ENCODE measurements at places on chromosomes 4 and X.

DNA sequence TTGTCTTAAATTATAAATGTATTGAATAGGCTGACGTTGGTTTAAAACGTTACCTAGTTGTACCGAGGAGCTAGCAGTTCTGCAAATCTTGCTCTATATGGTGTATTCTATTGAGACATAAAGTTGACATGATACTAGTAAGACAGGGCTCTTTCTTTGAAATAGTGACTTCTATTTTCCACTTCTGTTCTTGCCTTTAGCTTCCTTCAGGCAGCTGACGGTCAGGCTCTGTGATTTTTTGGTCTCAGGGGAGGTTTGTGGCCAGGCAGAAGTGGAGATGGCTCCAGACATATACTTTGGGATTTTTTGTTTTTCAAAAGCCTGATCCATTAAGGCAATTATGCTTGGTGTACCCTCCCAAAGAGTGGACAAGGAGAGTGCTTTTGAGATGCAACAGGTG lies 95.2 kb downstream of the SLC34A2 start:
- DNase-seq: no peak

GRCh38 chr4:93029769-93030168 lies 726.0 kb downstream of the GRID2 start:
- DNase-seq: no peak

DNA sequence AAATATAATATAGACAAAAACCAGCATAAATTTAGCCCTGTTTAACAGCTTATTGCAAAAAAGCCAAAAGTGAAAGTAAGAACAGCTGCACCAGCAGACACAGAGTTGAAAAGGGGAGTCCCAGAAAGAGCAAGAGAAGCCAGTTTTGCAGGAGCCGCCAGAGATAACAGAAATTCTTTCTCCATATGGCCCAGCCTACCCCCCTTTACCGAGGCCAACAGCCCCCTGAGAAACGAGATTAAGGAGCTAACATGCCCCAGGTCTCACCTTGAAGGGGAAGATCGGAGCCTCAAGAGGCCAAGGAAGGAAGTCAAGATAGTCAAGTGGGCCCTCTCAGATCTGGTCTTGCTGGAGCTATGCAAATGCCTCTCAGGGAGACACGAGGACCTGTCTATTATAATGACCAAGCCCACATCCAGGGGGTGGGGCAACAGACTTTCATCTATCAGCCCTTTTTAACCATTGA lies 4.8 kb downstream of the ACOX3 start:
- DNase-seq: no peak

GRCh38 chr4:9765091-9765490 lies 16.3 kb upstream of the DRD5 start:
- no peak for DNase-seq

- DNase-seq: no peak
Observed at GRCh38 chr4:95506264-95506663, 42.5 kb downstream of the UNC5C start.

DNA sequence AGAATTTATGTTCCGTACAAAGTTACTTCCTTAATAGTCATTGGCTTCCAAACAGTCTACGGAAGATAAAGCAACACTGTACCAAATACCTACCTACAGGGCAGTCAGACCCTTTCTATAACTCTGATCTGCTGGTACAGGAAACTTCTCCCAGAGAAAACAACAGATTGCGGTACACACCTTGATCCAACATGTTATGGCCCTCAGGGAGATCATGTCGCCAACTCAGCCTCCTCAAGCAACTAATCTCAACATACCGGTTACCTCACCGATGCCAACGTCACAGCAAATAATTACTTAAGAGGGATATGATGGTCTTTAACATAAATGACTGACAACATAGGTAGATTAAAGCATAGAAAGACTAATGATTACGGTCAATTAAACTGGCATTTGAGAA lies 70.4 kb downstream of the RFC1 start:
- DNase-seq: no peak

DNA sequence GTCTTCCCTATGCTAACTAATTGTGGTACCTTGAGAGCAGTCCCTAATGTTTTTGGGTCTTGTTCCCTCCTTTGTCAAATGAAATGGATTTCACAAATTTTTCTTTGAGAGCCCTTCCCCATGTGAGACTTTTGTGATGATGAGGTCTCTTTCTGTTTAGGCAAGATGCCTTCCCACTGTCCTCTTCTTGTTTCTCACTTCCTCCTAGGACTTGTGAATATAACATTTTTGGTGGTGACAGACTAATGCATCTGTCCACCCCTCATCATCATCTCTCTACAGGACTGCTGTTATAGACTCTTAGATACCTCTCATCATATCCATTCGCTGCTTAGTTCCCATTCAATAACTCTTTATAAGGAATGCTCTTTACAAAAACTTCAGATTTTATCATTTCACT lies 8.7 kb upstream of the ANK2 start:
- no peak for DNase-seq

- DNase-seq: no peak
Observed at GRCh38 chrX:77786365-77786680, 307 bp upstream of the ATRX start.

GRCh38 chr4:164937576-164938270 lies 39.7 kb downstream of the TRIM61 start:
- no peak for DNase-seq

GRCh38 chr4:153788051-153788412 lies 851 bp downstream of the SFRP2 start:
- DNase-seq: no peak

DNA sequence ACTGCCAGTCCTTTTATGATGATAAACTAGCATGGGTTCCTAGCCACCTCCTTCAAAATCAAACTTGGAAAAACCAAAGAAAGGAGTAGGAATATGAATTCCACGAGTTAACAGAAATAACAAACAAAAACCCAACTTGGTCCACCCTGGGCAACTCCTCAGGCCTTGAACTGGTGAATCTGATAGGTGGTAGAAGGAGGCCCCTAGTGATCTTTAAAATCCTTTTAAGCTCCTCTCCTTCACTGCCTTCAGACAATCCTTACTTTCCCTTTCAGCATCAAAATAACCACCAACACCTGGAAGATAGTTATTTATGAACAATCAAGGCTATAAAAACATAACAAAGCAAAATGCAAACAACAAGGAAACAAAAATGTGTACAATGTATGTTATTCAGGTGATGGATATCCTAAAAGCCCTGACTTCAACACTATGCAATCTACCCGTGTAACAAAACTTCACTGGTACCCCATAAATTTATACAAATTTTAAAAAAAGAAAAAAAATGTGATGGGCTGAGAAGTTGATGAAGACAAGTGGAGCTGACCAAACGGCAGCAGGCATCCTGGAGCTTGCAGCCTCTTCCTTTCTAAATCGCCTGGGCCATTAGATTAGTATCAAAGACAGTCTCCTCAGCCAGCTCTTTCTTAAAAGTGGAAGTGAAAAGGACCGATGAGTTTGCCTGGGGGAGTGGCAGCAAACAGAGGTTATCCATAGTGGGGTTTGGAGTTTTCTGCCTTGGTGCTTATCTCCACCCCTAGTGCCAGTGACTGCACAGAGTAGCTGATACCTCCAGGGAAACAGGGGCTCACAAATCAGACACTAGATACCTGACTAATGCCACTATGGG lies 179.6 kb downstream of the TMA16 start:
- DNase-seq: no peak

DNA sequence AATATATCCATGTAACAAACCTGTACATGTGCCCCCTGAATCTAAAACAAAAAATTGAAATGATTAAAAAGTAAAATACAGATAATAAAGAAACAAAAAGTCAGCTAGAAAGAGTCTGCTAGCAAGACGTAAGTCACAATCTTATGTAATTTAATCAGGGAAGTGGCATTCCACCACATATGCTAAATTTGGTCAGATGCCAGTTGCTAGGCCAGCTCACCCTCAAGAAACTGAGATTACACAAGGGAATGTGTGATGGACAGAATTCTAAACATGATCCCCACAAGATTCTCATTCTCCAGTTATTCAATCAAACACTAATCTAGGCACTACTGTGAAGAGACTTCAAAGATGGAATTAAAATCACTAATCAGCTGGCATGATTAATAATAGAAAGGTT lies 689.3 kb downstream of the CENPC start:
- no peak for DNase-seq

DNA sequence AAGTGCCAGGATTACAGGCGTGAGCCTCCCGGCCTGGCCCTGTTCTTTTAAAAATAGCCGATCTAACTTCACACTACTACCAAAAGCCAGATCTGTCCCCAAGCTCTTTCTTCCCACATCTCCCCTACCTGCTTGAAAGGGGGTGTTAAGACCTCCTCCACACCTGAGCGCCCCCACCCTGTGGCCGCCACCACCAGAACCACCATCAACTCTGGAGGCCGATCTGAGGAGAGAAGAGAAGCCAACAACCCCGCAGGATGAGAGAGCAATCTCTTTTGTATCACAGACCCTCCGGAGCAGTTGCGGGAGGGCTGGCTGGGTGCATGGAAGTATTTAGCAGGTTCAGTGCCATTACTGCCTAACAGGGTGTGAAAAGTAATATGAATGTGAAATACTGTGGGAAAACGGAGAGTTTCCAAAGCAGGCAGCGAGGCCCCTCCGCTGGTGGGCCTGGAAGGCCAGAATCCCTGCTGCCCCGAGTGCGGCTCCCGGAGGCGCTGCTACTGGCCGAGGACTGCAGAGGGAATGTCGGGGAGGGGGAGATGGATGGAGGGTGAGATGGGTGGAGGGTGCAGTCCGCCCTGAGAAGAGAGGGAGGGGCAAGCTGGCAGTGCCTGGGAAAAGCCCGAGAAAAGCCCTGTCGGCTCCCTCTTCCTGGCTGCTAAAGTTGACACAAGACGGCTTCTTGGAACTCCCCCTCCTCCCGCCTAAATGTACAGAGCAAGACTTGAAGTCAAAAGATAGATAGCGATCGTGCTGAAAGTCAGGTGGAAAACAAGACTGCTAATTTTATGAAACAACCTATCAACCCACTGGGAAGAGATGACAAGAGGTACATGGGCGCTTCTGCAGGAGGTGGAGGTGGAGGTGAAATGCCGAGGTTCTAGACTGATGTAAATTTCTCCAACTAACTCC lies 22.3 kb downstream of the HAND2 start:
- no peak for DNase-seq

GRCh38 chr4:37132975-37133360 lies 111.6 kb upstream of the NWD2 start:
- DNase-seq: no peak
